H54 (cell line): ENCODE measurements at places on chromosomes 6 and 20.

DNA sequence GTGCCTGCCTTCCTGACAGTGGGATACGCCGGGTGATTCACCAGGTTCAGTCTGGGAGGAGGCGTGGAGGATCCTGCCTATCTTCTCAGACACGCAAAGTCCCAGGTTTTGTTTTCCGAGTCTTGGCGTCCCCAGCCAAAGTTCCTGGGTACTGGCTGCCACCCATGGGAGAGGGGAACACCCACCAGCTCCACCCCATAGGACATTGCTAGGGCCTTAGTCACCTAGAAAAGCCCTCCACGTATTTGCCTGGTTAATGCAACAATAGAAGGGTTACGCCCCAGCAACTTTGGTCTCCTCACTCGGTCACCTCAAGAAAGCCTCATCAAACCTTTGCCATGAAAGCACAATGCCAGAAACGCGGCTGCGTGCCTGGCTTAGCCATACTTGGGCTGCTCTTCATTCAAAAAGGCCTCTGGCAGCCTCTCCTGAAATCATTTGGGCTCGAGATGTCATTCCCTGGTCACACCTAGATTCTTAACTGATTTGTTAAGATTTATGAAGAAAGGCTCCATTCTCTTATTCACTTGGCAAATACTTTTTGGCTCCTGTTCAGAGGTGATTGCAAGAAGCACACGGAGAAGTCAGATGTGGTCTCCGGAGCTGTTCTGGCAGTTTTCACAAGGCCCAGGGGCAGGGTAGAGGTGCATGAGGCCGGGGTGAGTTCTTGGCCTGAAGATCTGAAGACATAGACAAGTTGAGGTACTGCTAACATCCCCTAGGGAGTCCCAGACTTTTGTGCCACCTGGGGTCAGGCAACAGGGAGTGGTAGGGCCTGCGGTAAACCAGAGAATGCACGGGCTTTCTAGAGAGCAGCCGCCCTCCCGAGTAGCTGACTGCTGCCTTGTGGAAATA is 35.5 kb upstream of the ZNF133 start:
- peak; percentile 42 for DNase-seq

DNA sequence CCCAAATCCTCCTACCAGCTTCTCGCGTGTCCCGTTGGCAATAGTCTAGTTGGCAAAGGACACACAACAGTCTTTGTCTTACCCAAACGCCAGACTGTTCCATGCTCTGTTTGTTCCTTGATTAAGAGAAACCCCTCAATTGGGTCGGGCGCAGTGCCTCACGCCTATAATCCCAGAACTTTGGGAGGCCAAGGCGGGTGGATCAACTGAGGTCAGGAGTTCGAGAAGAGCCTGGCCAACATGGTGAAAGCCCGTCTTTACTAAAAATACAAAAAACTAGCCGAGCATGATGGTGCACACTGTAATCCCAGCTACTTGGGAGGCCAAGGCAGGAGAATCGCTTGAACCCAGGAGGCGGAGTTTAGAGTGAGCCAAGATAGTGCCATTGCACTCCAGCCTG is 153.7 kb downstream of the GRM4 start:
- no peak for DNase-seq

DNA sequence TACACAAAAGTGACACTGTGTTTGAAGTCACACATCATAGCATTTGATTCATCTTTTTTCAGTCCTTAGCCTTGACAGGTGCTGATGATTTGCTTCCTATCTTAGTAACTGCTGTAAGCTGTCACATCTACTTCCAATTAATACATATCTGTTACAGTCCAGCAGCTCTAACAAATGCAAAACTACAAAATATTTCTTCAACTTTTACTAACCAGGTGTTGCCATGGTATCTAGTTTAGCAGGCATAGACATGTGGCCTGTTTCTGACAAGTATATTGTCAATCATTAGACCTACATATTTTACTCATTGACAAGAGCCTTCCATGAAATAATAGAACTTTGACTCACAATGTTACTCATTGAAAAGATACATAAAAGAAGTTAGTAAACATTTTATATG is 1159.7 kb downstream of the GRIK2 start:
- no peak for DNase-seq

DNA sequence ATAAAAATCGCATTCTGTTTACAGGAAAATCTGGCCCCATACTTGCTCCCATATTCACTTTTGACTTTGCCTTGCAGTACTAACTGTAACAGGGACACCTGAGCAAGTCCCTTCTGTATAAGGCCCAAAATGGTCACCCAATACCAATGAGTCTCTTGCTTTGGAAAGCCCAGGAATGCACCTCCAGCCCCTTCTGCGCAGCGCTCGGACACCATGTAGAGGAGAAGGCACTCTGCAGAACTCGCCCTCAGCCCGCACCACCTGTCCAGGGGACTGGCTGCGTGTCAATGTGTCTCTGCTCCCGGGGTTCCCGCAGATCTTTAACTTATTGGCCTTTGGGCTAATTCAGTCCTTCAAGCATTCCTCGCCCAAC is 746 bp upstream of the PRND start:
- no peak for DNase-seq

- no peak for DNase-seq
These were observed 121.1 kb downstream of the CDKAL1 start for GRCh38 chr6:20655317-20655716.

GRCh38 chr6:68087399-68088133 is 547.5 kb upstream of the ADGRB3 start:
- no peak for DNase-seq

GRCh38 chr6:159974932-159975331 is 6.0 kb downstream of the IGF2R start:
- no peak for DNase-seq

DNA sequence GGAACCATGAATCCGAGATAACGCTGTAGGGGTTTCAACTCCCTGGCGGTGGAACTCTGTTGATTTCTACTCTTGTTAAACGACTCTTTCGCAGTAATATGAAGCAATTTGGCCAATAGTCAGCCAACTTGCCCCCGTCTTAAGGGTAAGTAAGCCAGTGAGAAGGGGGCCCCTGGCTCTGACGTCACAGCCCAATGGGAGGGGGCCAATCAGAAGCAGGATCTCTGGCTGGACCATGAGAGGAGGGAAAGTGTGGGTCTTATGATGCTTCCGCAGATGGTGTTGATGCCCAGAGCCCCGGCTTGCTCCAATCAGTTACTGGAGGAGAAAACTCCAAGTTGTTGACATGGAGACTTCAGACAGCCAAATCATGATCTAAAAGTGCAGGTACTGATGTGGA is 242.4 kb downstream of the BMP7 start:
- DNase-seq, result no peak

GRCh38 chr20:44033873-44034272 is 119.2 kb downstream of the TOX2 start:
- DNase-seq, result no peak

DNA sequence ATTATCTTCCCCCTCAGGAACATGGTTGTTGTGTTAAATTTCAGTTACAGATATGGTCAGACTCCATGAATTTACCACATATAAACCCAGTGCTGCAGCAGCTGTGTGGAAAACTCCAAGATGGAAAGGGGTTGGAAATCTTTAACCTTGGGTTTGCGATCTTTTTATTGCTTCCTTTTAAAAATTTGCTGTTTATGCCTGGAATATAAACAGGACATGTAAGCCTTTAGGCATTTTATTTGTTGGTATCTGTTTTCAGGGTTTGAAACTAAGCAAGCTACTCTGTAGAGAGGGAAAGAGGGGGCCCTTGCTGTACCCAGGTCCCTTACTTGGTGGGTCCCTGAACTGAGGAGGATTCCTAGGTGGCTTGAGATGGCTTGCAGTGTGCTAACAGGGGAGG is 778 bp downstream of the PKIG start:
- no peak for DNase-seq

GRCh38 chr20:41587956-41588355 is 30.2 kb downstream of the CHD6 start:
- peak; percentile 45 for DNase-seq

DNA sequence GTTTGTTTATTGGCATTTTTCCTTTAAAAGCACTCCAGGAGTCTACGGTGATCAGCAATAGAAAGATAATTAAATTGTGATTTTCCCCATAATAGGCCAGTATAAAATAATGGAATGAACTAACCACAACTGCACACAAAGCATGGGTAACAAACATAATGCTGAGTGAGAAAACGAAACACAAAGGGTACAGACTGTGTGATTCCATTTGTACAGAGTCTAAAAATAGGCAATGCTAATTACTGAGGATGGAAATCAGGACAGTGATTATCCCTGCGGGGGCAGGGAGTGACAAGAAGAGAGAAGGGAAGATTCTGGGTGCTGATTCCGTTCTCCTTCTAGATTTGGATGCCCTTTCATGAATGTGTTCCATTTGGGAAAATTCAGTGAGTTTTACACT is 478.1 kb downstream of the PREX1 start:
- no peak for DNase-seq

GRCh38 chr6:131982740-131983259 is 31.6 kb upstream of the CCN2 start:
- no peak for DNase-seq

GRCh38 chr6:163207431-163208383 is 206.8 kb upstream of the QKI start:
- DNase-seq, result no peak

- DNase-seq, result no peak
These were observed 413.2 kb upstream of the GJE1 start for GRCh38 chr6:141719476-141719875.

- no peak for DNase-seq
These were observed 78.4 kb upstream of the TMEM170B start for GRCh38 chr6:11459079-11459610.

GRCh38 chr20:42191140-42191860 is 573.1 kb upstream of the CHD6 start:
- no peak for DNase-seq
